ENCODE measurements at places on chromosomes 1 and 21. TPM values are rescaled to one million over a fixed set of nuclear protein-coding genes. Genes with fewer than 3 reads are reported as not detected.

DNA sequence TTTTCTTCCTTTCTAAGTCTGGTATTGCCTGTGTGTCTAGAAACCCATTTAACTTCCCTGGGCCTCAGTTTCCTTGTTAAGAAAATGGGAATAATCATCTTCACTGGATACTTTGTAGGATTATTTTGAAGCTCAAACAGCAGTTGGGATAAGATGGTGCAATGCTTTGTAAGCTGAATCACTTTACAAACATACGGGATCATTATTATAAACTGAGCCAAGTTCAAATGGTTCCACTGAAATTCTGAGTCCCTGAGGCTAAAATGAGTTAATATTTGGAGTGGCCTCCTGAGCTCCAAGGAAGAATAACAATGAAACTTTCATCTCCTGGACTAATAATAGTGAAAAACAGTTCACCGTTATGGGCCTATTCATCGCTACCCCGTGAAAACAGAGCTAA is 388.0 kb downstream of the PLPP3 start:
- no peak for DNase-seq

- DNase-seq = no peak
Observed at GRCh38 chr1:33332881-33333280, 12.0 kb upstream of the A3GALT2 start.

GRCh38 chr1:47389731-47390130 is 26.4 kb upstream of the FOXE3 start:
- DNase-seq = no peak

DNA sequence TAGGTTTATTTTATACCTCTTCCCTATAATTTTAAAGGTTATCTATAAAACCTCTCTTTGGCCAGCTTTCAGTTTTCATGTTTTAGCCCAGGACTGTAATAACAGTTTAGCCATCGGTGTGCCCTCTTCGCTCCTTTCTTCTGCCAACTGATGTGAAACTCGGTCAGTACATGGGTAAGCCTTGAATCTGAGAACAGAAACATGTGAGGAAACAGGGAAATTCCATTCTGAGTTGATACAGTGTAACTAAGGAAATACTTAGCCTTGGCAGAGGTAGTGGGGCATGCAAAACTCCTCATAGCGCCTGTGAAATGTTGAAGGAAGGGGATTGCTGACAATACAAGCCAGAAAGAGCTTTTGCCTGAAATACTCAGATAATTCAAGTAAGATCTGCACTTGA is 465.2 kb downstream of the NCAM2 start:
- no peak for DNase-seq

DNA sequence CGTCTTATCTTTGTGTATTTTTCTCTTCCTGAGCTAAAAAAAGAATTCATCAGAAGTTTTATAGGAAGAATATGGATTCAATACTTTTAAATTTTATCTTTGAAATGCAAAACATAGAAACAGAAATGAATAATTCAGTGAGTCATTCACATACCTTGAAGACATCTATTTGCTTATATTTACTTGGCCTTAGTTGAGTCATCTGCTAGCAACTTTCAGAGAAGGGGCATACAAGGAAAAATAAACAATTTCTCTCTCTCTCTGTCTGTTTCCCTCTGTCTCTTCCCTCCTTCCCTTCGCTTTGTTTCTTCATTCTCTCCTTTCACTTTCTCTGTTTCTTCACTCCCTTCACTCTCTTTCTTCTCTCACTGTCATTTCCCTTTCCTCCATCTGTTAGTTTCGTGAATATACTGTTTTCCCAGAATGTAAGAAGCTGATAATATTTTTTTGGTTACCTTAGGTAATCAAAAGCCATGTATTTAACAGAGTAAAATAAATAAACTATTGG is 477.2 kb downstream of the BRINP3 start:
- DNase-seq = no peak

DNA sequence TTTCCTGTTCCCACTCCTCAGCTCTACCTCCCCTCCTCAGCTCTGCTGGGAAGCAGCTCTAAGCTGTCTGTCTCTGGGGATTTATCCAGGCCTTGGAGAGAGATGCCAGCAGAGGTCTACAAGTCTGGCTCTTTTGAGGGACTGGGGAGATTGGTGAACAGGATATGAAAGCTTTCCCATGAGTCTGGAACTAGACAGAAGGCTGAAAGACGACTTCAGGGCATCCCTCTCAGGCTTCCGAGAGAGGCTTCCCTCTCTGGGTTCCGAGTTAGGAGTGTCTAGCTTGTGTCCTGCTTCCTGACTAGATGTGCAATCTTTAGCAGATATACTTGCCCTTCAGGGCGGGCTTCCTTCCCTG is 733 bp downstream of the TMEM35B start:
- no peak for DNase-seq

Gene TMPRSS15
- not detected for total RNA-seq

Data from kidney (tissue), 22 donors.